ENCODE measurements at places on chromosomes 1 and 21.
A peak's percentile ranks its signal among the peaks of the same experiment; 100 is the strongest.

GRCh38 chr1:46197964-46198811 lies at the start of gene POMGNT1:
POMGNT1 (minus strand) TSS chr1:46198434; CDS start chr1:46197821, 613 bp downstream.
- DNase-seq, result no peak

- DNase-seq, result no peak
Measured at GRCh38 chr1:119253366-119253765, 112.9 kb upstream of the WARS2 start.

GRCh38 chr1:54814571-54814970 lies 13.4 kb upstream of the TTC22 start:
- no peak for DNase-seq

GRCh38 chr1:32666901-32667566 lies 16.0 kb downstream of the RBBP4 start:
- DNase-seq, result no peak

DNA sequence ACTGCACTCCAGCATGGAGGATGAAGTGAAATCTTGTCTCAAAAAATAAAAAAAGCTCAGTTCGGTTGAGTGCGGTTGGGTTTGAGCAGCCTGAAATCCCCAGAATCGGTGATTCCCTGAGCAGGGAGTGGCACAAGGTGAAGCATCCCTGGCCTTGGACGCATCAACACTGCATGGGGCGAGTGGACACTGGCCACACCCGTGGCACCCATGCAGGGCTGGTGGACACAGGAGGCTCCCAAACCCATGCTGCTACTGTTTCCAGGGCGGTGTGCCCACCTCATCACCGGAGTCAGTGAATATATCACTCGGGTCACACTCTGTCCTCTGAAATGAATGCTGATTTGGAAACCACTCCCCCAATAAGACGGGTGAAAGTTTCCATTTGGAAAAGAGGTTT lies 53.4 kb upstream of the ACTRT2 start:
- no peak for DNase-seq

GRCh38 chr21:25735646-25736597 lies 1.1 kb downstream of the GABPA start:
- peak; percentile 49 for DNase-seq

DNA sequence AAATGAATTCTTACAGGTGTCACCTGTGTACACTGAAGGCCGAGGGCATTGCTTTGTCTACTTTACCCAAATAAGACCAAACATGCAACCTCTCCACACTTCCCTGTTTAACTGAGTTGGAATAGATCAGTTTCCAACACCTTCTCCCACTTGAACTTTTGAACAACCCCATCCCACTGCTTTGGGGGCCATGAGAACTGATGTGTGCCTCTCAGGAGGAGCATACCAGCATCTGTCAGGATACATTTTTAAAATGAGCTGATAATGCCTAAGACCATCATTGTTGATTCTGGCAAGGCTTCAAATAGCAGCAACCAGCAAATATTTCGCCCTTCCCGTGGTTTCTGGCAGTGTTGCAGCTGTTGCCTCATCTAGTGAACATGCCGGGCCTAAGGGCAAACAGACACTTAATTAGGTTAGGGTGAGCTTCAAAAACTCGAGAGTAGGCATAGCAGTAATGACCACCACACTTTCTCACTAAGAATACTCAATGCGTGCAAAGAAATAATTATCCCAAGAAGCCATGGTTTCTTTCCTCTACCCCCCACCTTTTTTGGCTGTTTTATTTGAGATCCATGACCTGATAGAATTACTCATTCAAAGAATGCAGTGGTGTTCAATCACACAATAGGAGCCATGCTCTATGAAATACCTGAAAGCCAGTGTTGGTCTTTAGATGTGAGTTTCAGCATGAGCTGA lies 63.7 kb downstream of the MAP10 start:
- DNase-seq, result peak; percentile 22

- no peak for DNase-seq
Measured at GRCh38 chr1:54309631-54310366, 96.4 kb downstream of the SSBP3 start.

- no peak for DNase-seq
Measured at GRCh38 chr1:10338047-10338446, 60.8 kb upstream of the PGD start.

DNA sequence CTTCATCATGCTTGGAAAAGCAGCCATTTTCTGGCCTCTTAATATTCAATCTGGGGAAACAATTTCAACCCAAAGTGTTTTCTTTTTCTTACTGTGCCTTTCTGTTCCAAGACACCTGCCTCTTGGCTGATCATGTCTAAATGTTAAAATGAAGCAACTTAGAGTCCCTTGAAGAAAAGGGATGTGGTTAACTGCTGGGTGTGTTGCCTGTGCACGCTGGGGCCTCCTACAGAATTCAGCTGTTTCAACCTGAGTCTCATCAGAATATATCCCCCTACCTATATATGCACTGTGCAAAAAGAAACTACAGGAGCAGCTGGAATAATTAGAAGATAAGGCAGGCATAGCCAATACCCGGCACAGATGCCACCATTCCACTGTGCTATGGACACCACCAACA lies 222.0 kb downstream of the OMA1 start:
- DNase-seq, result no peak

GRCh38 chr1:175319912-175320230 lies 127.3 kb upstream of the KIAA0040 start:
- DNase-seq, result no peak

DNA sequence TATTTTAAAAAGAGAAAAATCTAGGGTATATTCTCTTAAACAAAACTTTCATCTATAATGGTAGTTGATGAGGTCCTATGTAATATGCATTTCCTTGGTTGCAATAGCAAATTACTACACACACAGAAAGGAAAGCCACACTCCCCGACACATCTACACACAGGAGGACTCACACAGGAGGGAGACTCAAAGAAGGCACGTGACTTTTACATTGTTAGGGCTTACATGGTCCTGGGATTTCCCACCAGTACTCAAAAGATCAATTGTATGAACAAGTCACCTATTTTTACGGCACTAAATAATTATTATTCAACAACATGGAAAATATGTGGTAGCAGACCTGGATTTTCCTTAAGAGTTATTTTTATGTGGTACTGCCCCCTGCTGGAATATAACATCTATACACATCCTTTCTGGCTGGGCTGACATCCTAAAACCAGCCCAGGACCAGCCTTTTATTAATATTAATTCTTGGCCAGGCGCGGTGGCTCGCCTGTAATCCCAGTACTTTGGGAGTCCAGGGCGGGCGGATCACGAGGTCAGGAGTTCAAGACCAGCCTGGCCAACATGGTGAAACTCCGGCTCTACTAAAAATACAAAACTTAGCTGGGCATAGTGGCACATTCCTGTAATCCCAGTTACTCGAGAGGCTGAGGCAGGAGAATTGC lies 33.9 kb upstream of the LGALS8 start:
- no peak for DNase-seq

DNA sequence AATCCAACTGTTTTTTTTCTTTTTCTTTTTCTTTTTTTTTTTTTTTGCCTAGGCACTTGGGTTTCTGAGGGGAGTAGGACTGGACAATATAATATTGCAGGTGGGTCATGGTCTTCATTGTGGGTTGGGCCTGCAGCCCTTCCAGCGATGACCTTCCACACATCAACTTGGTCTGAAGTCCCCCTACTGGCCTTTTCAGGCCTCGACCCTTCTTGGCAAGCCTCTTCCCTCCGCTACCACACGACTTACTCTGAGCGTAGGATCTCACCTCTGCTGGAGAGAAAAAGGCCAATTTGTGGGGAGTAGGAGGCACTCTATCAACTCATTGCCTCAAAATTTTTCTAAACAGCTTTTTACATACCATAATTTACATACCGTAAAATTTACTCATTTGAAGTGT lies 51.1 kb upstream of the GRIK3 start:
- DNase-seq, result no peak

GRCh38 chr1:30665216-30666010 lies 58.0 kb downstream of the MATN1 start:
- no peak for DNase-seq
